Stimulated activated naive B cell treated with anti-CD40 and anti-IgM and Interleukin-4, amounts not matched to agents 10 μg/mL and 1 μg/mL and 100 μg/mL, for 72 hours (primary cell): ENCODE measurements at places on chromosomes 16 and 17.
A peak's percentile ranks its signal among the peaks of the same experiment; 100 is the strongest.

DNA sequence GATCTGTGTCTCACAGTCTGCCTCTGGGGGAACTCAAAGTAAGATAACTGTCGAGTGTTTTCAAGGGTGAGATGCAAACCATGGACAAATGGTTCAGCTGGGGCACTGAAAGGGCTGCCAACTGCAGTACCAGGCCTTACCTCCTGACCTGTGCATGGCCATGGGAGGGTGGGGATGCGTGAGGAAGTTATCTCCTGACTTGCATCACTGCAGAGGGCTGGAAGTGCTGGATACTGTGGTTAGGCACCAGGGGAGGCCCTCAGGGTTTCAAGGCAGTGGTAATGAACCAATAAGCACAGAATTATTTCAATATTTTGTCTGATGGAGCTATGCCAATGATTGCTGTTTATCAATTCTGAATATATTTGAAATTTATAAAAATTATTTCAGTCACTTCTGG, 159.2 kb downstream of the CYLD start:
- DNase-seq: no peak

DNA sequence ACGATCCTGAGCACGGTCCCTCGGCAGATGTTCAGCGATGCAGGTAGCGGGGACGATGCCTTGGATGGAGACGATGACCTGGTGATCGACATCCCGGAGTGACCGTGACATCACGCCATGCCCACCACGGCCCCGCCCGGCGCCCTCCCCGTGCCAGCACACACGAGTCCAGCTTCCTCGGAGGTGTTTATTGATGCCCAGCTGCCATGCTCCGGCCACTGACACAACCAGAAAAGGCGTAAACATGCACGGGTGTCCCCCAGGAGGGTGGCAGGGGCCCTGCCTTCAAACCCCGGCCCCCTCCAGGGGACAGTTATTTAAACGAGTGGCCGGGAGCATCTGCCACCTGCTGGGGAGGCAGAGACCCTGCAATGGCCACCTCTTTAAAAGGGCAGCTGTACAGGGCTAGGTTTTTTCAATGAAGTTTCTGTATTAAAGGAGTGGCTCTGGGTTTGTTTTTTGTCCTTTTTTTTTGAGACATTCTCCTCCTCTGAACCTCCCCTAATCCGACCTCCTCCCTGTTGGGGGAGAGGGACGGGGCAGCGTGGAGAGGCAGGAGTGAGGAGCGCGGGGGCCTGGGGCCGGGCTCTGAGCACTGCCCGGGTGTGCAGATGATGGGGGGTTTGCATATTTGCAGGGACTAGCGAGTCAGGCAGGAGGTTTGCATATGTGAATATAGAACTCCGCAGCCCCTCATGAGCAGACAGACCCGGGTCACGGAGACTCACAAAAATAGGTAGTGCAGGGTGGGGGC, 5.3 kb downstream of the DOC2A start:
- DNase-seq: no peak

GRCh38 chr16:3797904-3798811, 80.8 kb upstream of the TRAP1 start:
- DNase-seq: no peak

DNA sequence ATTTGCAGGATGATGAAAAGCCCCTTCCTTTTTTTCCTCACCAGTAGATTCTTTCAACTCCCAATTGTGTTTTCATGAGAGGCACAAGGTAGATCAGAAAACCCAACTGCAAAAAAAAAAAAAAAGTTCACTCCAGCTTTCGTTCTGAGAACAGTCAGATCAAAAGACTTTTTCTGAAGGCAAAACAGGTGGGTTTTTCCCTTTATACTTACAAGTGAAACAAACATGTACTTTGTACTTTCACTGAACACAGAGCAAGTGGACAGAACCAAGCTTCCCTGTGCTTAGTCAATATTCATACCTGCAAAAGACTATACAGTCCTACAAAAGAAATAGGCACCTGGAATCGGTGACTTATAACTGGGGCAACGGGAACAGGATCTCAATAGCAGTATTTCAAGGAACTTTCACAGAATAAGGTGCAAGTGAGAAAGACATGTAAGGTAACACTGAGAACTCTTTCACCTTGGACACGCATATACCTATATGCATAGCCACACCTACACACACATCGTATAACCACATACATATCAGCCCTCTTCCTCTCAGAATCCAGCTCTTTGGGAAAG, 54.1 kb downstream of the TOX3 start:
- DNase-seq: no peak

DNA sequence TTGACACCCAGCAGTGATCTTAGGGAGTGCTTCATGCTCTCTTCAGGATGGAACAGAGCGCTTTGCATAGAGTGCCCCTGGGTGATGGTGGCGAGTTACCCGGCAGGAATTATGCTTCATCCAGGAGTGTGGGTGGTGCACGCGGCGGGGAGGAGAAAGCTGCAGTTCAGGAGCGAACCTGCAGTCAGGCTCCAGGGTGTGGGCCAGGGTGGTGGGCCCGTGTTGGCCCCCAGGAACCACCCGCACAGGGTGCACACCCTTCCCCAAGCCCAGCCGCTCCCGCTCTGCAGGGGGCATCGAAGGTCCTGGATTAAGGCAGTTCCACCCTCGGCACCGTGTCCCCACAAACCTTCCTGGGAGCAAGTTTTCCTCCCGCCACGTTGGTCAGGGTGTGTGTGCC, 3.9 kb downstream of the RAB40C start:
- DNase-seq: no peak

- no peak for DNase-seq
Observed at GRCh38 chr16:21645261-21645721, 7.1 kb downstream of the IGSF6 start.

GRCh38 chr16:10013364-10013763, 168.9 kb downstream of the GRIN2A start:
- DNase-seq: no peak

GRCh38 chr16:29982560-29983419, 9.1 kb downstream of the TAOK2 start:
- DNase-seq: no peak

GRCh38 chr17:51770027-51770759, 388.3 kb downstream of the CA10 start:
- no peak for DNase-seq

DNA sequence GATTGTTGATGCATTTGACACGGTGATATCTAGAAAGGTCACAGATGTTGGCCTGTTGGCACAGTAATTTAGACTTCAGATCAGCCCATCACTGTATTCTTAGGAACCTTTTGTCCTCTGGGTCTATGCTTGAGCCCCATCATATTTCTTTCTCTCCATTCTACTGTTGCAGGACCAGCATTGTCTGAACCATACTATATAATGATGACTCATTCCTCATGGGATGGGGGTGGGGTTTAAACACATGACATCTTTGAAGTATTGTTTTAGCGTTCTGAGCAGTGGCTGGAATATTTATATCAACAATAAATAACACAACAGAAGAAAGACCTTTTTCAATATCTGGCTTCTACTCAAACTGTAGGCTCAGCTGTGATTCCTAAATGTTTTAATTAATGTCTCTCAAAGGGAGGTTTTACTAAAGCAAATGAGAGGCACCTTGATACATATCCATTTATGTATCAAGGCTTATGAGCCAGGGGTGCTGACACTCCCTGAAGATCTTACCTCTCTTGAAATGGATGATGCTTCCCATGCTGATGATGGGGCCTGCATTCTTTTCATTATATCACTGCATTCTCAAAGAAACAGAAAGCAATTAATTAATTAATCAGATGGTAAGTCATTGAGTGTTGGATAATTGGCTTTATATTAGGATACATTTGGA, 379.0 kb upstream of the GOT2 start:
- no peak for DNase-seq

DNA sequence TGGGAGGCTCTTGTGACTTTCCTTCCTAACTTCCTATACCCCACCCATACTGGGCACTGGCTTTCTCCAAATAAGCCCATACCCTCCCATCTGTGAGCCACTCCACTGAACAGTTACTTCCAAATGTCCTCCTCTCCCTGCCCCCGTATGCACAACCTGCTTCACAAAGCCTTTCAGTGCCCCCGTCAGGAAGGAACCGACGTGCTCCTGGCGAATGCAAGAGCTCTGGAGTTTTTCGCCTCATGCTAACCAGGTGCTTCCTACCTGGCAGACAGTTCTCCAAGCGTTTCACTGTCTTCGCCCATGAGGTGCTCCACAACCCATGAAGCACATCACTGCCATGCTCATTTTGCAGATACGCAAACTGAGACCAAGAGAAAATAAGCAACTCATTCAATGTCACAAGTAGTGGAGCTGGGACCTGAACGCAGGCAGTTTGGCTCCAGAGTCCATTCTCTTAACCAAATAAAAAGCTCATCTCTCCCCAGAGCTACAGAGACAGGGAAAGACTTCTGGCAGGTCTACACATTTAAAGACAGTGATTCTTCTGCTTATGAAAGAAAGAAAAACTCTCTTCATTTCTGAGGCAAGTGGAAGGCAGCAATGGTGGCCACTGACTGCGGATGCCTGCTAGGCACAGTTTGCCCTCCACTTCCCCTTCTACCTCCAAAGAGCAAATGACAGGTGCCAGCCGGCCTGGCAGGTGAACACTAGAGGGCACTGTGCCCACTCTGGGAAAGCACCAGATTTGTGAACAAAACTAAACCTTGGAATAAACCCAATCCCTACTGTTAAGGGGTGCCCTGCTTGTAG, 23.8 kb downstream of the SPHK1 start:
- peak; percentile 53 for DNase-seq

GRCh38 chr17:60301649-60302048, 90.3 kb downstream of the USP32 start:
- DNase-seq: no peak

DNA sequence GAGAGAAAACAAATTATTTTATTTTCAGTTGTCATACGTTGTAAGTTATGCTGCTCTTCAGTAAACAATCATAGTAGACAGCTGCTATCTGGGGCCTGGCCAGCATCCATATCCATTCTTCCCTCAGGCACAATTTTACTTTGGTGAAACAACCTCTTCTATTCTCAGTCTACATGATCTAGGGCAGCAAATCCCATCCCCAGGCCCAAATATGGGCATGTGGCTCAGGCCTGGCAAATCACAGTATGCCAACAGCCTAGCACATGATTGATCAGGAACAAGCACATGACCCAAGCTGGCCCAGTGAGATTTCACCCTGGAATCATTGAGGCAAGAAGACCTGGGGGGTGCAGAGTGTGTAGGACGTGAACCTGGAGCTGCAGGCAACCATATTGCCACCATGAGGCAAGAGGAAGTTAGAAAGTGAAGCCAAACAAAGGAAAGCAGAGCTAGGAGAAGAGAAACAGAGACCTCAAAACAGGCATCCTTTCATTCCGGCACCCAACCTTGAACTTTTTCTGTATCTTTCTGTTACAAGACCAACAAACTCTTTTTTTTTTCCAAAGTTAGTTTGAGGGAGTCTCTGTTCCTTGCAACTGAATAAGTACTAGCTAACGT, 10.3 kb upstream of the ABCC12 start:
- DNase-seq: no peak

DNA sequence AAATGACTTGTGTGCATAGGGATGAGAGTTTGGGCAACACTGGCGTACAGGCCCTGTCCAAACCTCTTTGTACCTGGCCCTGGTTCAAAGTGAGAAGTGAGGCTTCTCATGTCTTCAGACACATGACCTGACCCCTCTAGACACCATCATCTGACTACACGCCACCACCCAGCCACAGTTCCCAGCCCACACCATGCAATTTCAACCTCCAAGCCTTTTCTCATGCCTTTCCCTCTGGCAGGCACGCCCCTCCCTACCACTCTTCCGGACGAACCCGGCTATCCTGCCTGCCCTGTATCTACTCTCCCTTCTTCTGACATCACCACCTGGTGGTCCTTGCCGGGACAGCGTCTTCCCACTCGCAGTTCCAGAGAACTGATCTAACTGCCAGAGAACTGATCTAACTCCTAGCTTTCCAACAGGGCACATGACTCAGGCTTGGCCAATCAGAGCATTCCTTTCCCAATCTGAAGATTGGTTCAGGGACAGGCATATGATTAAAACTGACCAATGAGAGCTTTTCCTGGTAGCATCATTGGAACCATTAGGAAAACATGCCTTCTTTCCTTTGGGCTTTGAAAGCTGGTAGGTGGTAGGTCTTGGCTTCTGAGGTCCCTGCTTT, 27.1 kb upstream of the IL21R start:
- DNase-seq: peak; percentile 73

- DNase-seq: no peak
Observed at GRCh38 chr17:71098071-71098470, 928.7 kb downstream of the KCNJ2 start.

GRCh38 chr17:40498281-40499084, 2.9 kb downstream of the TNS4 start:
- DNase-seq: no peak

DNA sequence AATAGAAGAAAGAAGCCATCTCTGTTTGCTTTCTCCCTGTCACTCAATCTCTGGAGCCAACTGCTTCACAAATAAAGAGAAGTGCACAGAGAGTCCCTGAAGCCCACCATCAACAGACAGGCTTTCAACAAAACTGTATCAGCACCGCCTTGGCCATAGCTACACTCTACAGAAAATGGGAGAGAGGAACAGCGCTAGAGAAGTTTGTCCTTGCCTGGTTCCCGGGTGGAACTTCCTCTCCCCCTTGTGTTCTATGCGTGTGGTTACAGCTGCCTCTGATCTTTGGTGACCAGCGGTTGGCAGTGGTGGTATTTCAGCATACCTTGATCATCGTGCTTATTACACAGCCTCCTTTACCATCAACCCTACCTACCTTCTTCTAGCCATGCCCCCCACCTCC, 91.4 kb upstream of the CCL2 start:
- no peak for DNase-seq

GRCh38 chr17:51372345-51373004, 112.1 kb downstream of the UTP18 start:
- peak; percentile 23 for DNase-seq

DNA sequence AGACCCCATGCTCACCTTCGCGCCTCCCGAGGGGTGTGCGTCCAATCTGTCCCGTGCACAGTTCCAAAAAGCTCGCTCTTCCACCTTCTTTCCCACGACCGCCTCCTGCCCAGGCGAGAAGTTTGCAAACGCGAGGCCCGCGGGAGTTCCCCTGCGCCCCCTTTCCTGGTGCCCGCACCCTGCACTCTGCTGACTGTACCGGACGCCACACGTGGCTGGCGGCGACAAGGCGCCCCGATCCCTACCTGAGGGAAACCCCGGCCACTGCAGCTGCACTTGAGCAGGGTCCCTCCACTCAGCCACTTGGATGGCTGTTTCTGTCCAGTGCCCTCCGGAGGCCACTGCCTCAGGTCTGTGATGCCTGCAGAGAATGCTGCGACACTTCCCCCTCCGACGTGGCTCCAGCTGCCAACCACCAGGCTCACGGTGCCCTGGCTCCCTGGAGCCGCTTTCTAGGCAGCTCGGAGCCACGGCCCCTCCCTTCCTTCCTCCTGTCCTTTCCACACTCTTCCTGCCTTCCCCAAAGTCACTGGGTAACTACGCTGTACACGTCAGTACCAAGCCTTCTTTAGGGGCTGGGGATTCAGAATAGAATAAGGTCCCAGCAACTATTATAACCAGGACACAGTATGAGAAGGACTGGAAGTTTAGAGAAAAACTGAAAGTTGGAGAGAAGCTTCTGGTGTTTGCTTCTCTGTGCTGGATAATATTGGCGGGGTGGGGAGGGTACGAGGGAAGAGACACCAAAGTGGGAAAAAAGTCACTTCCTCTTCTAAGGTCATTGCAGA, at the start of gene MLKL:
Gene MLKL, minus strand, starts transcription at position 425 of the 788 bp plus-strand sequence. CDS start 5,105 bp downstream, outside the sequence.
- peak; percentile 23 for DNase-seq

GRCh38 chr17:75525806-75526554, 483 bp downstream of the LLGL2 start:
- no peak for DNase-seq
